ENCODE measurements at places on chromosomes 7 and 10.

- DNase-seq = no peak
These were observed 19.9 kb downstream of the ADAP1 start for GRCh38 chr7:934469-935163.

DNA sequence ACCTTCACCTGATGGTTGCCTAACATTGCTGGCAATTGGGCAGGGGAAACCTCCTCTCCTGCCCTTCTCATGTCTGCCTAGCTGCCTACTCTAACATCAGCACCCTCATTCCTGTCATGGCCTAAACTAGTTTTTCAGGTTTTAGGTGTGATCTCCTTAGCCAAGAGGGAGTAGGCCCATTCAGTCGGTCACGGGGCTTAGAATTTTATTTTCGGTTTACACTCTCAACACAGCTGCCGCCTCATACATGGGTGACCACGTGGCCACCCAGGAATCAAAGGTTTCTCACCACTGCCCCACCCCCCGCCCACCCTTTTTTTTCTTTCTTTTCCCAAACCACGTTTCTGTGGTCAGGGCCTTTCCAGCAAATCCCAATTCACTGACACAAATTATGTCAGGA is 97.2 kb downstream of the RALA start:
- peak; percentile 97 for DNase-seq

DNA sequence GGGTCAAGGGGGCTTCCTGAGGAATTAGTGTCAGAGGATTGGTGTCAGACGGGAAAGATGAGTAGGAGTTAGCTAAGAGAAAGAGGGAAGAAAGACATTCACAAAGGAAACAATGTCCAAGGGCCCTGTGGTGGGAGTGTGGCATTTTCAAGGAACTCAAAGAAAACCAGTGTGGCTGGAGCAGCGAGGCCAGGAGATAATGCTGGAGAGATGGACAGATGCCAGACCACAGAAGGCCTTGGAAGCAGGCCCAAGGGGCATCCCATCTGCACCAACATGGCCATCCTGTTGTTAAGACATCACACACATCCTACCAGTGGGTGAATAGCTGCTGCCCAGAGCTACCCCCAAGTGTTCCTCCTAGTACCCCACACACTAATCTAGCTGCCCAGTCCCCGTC is 36.1 kb upstream of the CUL1 start:
- no peak for DNase-seq

- DNase-seq = no peak
These were observed 71.9 kb downstream of the ORC5 start for GRCh38 chr7:104135760-104136558.

GRCh38 chr7:70434376-70434775 is 697.6 kb upstream of the GALNT17 start:
- DNase-seq = no peak

- no peak for DNase-seq
These were observed 298.7 kb upstream of the LRRTM3 start for GRCh38 chr10:66627156-66627555.

- no peak for DNase-seq
These were observed 996.7 kb upstream of the CELF2 start for GRCh38 chr10:10020945-10021344.
